Activated CD4-positive, alpha-beta T cell treated with anti-CD3 and anti-CD28 coated beads, Interleukin-2, amount 50 U/mL, for 1 hour (primary cell): ENCODE measurements at places on chromosomes 13 and 19.

GRCh38 chr13:23763318-23763717, 125.9 kb downstream of the MIPEP start:
- no peak for DNase-seq

DNA sequence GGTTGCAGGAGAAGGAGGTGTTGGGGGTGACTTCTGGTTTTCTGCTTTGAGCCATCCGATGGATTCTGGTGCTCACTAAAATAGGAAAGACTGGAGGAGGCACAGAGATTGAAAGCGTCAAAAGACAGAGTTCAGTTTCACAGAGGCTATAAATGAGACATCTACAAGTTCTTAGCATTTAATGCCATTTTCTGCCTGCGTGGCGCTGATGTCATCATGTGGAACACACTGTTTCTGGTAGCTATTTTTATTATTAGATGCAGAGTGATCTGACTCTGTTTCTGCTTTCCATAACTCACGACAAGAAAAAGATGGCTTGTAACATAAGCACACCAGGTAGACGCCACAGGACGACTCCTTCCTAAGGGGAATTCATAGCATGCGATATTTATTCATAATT, 3.3 kb upstream of the SLC39A3 start:
- DNase-seq = no peak

GRCh38 chr19:42512130-42512636, 16.1 kb downstream of the CEACAM1 start:
- DNase-seq = no peak

- DNase-seq = no peak
These were observed 32.4 kb downstream of the GPX4 start for GRCh38 chr19:1136201-1136600.

- DNase-seq = no peak
These were observed 9.5 kb downstream of the SHANK1 start for GRCh38 chr19:50710094-50710493.

- DNase-seq = no peak
These were observed 53.6 kb downstream of the FAM216B start for GRCh38 chr13:42834946-42835345.

DNA sequence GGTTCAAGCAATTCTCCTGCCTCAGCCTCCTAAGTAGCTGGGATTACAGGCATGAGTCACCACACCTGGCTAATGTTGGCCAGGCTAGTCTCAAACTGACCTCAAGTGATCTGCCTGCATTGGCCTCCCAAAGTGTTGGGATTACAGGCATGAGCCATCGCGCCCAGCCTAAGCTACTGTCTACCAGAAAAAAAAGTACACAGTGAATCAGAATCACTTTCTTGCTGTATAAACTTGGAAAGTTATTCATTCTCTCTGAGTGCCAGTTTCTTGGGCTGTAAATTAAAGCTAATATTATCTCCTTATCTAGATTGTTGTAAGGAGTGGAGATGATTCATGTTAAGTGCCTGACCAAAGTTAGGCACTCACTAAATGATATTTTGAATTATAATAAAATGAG, 242.8 kb downstream of the ENOX1 start:
- DNase-seq = no peak

DNA sequence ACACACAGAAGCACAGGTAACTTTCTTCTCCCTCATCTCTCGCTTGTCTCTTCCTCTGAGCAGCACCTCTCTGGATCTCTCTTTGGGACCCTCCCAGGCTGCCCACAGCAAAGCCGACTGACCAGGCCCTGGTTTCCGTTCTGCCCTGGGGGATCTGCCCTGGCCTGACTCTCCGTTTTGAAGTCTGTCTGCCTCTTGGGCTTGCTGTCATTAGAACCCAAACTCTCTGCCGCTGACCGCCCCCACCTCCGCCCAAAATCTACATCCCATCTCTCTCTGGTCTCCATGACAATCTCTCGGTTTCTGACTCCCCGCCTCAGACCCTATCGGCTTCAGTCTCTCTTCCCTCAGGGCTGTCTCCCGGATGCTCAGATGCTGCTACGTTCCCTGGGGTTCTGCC, 6.9 kb downstream of the KCNC3 start:
- no peak for DNase-seq

DNA sequence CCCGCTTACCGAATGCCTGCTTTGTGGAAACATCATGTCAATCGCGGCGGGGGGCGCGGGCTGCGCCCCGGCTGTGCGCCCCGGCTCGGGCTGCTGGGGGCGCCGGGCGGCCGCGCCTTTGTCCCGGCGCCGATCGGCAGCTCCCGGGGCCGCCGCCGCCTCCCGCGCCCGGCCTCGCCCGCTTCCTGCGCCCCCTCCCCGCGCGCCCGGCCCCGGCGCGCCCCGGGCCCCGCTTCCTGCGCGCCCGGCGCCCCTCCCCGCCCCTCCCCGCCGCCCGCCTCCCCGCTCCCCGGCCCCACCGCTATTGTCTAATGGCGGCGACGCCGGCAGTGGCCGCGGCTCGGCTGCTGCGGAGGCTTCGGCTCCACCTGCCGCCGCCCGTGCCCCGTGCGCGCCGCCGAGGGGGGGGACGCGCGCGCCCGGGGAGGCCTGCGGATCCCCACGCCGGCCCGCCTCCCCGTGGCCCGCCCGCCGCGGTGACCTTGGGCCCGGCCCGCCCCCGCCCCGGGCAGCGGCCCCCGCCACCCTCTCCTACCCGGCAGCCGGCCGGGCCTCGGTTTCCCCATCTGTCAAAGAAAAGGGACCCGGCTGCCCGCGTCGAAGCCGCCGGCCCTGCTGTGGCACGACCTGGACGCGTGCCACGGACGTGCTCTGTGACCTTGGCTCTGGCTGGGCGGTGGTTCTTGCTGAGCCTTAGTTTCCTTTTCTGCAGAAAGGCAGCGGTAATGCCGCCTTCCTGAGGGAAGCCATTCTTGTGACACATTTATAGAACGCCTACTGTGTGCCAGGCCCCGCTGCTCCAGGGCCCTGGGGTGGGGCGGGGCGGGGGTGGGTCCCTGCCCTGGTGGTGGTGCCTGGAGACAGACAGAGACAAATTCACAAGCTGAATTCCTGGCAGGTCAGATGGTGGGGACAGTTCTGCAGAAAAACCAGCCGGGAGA, at the start of gene TLE5:
Gene TLE5 (minus strand): TSS at position 331 of the 941 bp plus-strand sequence. CDS start 295 bp downstream, at position 36.
- DNase-seq = peak; percentile 73

GRCh38 chr19:19053508-19054314, 10.1 kb upstream of the SLC25A42 start:
- DNase-seq = peak; percentile 67
